ENCODE measurements at places on chromosomes 13 and 19.

GRCh38 chr19:58497634-58498170 is 14.1 kb downstream of the SLC27A5 start:
- no peak for DNase-seq

DNA sequence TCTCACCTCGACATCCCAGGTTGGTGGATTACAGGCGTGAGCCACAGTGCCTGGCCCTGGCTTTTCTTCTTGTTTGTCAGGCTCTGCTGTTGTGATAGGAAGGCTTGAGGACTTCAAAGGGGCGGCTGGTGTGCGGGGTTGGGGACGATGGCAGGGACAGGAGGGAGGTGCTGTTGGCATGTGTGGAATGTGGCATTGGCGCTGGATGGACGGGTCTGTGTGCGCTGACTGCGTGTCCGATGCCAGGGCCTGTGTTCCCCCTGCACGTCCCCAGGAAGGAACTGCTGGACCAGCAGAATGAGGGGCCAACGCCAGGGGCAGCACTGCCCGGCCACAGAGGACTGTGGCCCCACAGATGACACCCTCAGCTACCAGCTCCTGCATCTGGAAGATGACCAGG is 12.7 kb upstream of the PTBP1 start:
- no peak for DNase-seq

DNA sequence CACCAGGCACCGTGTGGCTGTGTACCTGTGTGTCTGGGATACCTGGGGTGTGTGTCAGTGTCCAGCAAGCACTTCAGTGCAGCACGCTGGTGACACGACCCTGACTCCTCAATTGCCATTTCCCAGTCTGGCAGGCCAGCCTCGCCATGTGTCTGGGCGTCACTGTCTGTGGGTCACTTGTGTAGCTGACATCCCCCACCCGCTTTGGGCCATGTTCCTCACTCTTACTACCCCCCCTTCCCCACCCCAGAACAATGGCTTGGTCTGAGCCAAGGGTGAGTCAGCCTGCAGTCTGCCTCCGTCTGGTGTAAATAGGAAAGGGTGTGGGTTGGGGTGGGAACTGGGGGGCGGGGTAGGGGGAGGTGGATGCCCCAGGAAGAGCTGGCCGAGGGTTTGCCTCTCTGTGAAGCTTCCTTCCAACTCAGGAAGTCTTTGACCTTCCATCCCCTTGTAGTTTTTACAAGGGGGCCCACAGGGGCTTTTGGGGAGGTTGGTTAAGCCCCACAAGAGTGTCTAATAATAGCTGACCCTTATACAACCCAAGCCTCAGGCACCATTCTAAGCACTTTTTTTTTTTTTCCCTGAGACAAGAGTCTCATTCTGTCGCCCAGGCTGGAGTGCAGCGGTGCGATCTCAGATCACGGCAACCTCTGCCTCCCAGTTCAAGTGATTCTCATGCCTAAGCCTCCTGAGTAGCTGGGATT is 17.6 kb downstream of the NOVA2 start:
- peak; percentile 23 for DNase-seq

DNA sequence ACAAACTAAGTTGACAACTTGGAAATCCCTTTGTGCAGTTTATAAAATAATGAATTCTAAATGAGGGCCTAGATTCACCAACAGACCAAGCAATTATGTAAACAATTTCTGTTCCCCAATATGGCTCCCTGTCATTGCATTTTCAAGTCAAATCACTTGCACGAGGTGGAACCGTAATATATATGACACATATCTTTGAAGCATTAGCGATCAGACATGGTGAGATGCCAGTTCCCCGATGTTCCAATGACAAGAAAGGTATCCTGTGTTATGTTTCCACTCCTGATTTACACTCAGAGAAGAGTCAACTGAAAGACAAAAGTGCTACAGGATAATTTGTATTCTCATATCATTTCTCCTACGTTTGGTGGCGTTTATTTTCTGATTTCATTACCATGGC is 108.5 kb upstream of the TDRD3 start:
- no peak for DNase-seq

GRCh38 chr13:111611651-111612050 is 291.2 kb downstream of the TEX29 start:
- DNase-seq = no peak

GRCh38 chr13:42574435-42575311 is 721 bp downstream of the TNFSF11 start:
- DNase-seq = no peak

DNA sequence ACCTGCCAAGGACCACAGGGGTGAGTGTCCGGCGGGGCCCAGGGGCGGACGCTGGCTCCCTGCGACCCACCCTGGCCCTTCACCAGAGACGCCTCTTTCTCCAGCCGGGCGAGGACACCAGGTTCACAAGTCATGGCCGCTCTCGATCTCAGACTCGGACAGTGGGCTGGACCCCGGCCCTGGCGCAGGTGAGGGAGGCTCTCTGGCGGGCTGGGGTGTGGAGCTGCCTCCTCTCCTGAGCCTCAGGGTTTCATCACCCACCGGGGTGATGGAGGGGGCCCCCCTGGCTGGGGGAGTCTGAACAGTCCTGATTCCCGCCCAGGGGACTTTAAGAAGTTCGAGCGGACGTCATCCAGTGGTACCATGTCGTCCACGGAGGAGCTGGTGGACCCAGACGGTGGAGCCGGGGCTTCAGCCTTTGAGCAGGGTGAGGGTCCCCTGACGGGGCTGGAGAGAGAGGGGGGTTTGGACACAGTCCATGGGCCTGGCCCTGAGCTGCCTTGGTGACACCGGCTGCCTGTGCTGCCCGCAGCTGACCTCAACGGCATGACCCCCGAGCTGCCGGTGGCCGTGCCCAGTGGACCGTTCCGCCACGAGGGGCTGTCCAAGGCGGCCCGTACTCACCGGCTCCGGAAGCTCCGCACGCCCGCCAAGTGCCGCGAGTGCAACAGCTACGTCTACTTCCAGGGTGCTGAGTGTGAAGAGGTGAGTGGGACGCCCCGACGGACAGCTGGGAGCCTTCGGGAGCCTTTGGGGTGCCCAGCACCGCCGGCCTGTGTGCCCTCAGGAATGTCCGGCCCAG is 13.6 kb downstream of the ARHGAP45 start:
- DNase-seq = no peak

GRCh38 chr19:57320180-57321084 is at the start of gene ZNF543:
TSS of gene ZNF543 (plus strand) at chr19:57320472. CDS start at chr19:57320854, 382 bp downstream.
- DNase-seq = peak; percentile 70

DNA sequence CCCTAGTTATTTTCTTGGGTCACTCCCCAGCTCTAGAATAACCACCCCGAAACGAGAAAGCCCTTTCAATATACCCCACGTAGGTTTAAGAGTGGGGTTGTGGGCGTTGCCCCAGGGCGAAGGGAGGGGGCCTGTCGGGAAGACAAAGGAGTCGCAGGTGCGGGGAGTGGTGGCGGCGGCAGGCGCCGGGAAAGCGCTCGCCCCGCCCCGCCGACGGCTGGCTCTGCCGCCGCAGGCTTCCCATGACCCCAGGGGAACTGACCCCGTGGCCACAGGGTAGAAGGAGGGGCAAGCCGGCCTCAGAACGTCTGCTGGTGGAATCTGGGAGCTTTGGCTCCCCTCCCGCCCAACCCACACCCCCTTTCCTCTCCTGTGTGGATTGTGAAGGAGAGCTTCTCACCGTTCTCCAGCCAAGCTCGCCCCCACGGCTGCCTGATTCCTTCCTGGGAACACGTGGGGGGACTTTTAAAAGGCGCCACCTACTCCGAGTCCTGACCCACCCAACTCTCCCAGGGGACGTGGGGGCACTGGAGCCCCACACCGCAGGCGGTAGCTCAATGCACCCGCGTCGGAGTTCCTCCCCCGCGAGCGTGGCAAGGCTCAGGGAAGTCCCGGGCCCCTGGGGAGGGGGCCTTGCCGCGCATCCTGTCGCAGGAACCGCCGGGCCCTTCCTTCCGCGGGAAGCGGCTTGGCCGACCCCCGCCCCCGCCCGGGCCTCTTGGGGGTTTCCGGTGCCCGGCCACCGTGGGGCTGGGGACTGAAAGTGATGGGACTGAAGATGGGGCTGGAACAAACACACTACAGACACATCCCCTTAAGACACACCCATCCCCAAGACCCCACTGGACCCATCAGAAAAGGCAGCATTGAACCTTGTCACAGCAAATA is 5.5 kb downstream of the IER2 start:
- DNase-seq = no peak

DNA sequence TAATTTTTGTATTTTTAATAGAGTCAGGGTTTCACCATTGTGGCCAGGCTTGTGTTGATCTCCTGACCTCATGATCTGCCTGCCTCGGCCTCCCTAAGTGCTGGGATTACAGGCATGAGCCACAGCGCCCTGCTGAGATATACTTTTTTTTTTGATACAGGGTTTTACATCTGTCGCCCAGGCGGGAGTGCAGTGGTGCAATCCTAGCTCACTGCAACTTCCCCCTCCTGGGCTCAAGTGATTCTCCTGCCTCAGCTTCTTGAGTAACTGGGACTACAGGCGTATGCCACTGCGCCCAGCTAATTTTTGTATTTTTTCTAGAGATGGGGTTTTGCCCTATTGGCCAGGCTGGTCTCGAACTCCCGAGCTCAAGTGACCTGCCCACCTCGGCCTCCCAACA is 2.0 kb downstream of the COLGALT1 start:
- no peak for DNase-seq

- no peak for DNase-seq
Measured at GRCh38 chr13:77339408-77339807, 12.5 kb upstream of the MYCBP2 start.

DNA sequence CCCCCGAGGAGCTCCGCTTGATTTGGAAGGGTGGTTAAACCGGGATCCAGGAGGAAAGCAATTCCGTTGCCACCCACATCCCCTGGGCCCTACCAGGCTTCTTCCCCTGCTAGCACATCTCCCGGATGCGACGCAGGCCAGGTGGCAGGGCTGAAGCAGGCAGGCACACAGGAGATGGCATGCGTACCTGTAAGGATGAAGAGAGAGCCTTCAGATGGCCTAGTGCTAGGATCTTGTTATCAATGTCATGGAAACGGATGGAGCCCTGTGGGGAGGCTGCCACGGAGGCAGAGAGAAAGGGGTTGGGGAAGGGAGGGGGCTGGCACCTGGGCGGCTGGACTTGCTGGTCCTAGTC is 8.5 kb upstream of the SOX1 start:
- DNase-seq = no peak

DNA sequence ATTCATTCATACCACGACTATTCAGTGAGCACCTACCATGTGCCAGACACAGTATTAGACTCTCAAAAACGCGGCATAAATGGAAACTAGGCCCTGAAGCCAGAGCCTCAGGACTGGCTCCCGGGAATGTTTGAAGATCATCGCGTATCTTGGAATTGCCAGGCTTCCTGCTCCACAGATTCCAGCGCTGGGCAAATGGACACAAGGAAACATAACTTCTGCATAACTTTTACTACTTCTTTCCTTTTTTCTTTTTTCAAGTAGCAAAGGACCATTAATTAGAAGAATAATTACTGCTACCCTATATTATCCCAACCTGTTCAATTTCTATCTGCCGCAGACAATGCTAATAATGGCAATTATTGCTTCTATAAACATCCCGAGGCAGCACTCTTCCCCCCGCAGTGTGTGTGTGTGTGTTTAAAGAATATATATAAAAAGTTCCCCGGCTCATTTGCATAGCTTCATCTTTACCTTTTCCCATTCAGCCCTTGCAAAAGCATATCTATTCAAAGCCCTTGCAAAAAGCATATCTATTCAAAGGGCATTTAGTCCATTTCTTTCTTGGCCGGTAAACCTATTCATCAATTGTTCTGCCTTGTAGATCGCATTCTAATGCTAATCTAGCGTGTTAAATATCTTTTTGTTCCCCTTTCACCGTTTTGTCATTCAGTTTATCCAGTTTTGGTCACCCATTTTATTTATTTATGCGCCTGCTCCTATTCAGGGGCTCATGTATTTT is 6.1 kb downstream of the SOX21 start:
- no peak for DNase-seq

- peak; percentile 9 for DNase-seq
Measured at GRCh38 chr13:101989798-101990350, 412.0 kb downstream of the FGF14 start.

GRCh38 chr19:54444737-54445136 is 4.3 kb upstream of the LENG8 start:
- DNase-seq = no peak

DNA sequence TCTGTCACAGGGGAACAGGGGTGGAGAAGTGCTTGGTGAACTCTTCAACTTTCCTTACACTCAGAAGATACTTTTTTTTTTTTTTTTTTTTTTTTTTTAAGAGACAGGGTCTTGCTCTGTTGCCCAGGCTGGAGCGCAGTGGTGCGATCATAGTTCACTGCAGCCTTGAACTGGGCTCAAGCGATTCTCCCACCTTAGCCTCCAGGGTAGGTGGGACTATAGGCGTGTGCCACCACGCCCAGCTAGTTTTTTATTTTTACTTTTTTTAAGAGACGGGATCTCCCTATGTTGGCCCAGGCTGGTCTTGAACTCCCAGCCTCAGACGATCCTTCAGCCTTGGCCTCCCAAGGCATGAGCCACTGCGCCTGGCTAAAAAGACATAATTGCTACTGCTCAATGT is 11.5 kb downstream of the CEBPG start:
- DNase-seq = no peak

DNA sequence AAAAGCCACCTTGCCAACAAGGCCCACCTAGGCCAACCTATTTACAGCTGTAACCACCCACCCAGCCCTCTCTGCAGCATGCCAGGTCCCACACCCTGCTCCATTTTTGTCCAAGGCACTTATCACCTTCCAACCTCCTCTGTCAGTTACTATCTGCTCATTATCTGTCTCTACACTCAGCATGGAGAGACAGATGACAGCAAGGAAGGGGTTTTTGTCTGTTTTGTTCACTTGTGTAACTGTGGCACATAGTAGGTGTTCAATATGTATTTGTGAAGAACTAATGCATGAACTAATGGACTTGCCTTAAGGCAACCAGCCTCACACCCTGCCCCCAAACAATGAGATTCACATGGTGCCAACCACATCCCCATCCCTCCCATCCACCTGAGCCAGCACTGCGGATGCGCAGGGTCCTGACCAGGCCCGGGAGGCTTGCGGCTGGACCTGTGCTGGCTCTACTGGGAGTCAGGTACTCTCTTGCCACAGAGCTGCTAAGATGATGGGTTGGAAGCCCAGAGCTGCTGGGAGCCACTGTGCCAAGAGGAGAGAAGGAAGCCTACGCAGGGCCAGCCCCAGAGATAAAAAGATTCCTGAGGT is 17.3 kb downstream of the DEDD2 start:
- DNase-seq = no peak

- DNase-seq = no peak
Measured at GRCh38 chr13:76879203-76879882, 6.9 kb downstream of the KCTD12 start.

- no peak for DNase-seq
Measured at GRCh38 chr19:18431351-18432197, 6.4 kb downstream of the ISYNA1 start.

GRCh38 chr13:51728275-51728673 is 75.7 kb downstream of the DHRS12 start:
- DNase-seq = no peak
